ENCODE measurements at places on chromosomes 1 and 21.

GRCh38 chr1:184379111-184379752, 7.6 kb upstream of the C1orf21 start:
- DNase-seq: no peak

DNA sequence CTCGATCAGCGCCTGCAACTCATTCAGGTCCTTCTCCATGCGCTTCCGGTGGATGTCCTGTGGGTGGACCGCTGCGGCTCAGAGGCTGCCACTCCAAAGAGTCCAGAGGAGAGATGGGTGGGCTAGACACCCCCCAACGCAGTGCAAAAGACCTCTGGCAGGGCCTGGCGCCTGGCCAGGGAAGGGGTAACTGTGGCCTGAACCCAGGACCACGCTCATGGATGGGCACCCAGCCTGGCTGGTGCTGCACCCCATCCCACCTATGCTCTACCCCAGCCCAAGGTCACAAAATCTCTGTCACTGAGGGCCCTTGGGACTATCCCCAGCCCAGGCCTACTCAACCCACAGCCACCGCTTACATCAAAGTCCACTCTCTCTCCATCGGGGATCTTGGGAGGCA, 12.2 kb downstream of the TNNT2 start:
- no peak for DNase-seq

- DNase-seq: no peak
Observed at GRCh38 chr1:16430606-16431005, 6.6 kb downstream of the SPATA21 start.

DNA sequence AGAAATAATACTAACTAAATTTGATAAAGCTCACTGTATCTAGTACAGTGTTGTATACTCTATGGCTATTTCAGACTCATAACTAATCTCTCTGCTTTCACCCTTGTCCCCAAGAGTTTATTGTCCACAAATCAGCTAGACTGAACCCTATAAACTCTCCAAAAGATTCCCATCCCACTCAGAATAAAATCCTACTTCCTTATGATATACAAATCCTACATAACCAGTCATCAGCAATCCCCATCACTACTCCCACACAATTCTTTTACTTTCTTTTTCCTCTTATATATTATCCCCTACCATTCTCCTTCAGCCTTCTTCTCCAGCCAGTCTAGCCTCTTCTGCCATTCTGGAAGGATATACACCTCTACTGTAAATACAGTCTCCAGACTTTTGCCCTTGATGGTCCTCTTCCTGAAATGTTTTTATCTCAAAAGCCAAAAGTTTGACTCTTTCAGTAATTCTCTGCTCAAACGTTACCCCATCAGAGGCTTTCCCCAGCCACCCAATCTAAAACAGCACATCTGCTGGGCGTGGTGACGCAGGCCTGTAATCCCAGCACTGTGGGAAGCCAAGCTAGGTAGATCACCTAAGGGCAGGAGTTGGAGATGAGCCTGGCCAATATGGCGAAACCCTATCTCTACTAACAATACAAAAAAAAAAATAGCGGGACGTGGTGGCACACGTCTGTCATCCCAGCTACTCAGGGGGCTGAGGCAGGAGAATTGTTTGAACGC, 41.6 kb downstream of the ABL2 start:
- DNase-seq: no peak

DNA sequence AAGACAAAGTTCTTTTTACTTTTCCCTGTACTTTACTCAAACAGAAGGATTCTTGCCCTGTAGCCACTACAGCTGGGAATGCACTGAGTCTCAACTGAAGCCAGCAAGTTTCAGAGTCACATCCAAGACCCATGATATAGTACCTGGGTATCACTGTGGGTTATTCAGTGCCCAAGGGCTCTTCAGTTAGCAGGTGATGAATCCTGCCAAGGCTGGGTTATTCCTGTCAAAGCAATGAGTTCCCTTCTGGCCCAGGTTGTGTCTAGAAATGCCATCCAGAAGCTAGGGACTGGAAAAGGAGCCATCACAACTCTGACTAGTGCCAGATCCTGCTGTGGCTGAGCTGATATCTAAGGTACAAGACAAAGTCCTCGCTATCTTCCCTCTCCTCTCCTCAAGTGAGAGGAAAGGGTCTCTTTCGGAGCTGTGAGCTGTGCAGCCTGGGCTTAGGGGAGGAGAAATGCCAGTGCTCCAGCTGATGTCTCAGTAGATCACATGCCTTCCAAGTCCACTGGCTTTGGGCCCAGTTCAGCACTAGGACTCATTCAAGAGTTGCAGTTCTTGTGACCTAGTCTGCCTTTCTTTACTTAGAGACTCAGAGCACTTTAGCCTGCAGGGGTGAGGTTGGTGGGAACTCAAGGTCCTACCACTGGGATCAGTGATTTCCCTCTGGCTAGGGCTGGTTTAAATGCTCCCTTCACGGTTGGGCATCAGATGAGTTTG, 369.4 kb downstream of the TBX15 start:
- no peak for DNase-seq

DNA sequence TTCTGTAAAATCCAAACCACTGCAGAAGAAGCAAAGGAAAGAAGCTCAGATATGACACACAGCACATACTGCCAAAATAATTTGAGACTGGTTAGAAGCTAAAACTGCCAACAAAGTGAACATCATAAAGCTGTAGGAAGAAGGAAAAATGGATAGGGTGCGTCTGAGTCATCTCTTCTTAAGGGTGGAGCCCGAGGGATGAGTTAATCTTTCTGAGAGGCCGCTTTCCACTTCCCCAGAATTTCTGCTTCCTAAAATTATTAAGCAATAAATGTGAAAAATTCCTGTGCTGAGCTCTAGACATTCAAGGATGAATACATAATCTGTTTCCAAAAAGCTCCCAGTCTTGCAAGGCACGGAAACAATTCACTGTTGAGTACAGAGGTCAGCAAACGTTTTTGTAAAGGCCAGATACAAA, 20.1 kb downstream of the PPT1 start:
- no peak for DNase-seq

DNA sequence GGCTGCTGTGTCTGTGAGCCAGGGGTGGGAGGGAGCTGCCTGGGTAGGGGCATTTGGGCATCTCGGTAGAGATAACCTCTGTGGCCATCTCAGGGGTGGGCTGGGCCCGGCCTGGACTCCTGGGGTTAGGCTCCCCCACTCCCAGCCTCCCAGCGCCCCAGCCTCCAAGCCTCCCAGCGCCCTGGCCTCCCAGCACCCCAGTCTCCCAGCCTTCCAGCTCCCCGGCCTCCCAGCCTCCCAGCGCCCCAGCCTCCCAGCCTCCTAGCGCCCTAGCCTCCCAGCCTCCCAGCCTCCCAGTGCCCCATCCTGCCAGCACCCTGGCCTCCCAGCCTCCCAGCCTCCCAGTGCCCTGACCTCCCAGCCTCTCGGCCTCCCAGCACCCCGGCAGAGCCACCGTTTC, 85.1 kb upstream of the TTC34 start:
- no peak for DNase-seq

DNA sequence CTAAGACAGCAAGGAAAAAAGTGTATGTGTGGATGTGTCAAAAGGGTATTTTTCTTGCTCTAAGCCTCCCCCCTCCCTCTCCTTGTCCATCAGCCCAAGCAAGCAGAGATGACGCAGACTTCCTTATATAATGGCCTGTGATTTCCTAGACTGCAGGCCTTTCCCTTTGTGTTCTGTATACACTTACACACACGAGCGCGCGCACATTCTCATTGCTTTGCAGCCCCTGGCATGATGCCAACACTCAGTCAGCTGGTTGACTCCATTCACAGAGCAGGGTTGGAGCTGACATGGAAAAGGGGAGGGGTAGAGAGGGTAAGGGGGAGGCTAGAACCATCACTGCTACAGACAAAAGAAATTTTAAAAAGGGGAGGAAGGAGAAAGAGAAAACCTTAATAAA, 41.8 kb downstream of the GATAD2B start:
- DNase-seq: no peak

GRCh38 chr1:199033661-199034060, 394.8 kb downstream of the PTPRC start:
- DNase-seq: no peak

DNA sequence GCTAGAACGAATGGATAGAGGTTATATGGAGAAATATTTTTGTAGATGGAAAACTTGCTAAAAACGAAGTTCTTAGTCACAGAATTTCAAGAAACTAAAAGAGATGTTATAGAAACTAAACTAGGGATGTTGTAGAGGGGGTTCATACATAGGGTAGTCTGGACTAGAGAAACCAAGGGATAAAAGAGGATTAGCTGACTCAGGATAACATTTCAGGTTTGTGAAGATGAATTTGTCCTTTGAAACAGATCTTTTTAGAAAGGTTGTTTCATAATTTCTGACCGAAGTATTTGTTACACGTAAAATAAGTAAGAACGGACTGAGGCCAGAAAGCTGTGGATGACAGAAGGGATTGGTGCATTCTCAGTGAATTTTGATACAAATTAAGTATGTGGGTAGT, 13.6 kb downstream of the YTHDF2 start:
- DNase-seq: no peak

Data from activated T-cell treated with anti-CD3 and anti-CD28 coated beads for 48 hours (primary cell).